ENCODE measurements at places on chromosomes 13 and 19.

DNA sequence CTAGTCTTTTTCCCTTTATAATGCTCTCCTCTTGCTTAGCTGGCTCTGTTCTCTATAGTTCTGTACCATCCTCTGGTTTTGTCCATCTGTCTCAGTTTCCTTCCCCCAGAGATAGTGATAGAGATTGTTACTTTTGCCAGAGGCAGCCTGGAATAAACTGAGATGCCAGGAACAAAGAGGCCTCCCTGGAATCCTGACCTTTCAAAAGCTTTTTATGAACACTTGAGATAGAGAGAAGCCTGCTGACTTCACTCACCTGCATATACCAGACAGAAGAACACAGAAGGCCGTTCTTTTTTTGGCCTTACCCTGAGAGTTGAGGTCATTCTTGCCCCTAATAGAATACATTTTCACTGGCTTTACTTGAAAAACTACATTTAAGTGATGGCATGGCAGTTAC, 150.2 kb downstream of the LHFPL6 start:
- no peak for DNase-seq

- DNase-seq, result no peak
Measured at GRCh38 chr19:50713556-50714236, 5.9 kb downstream of the SHANK1 start.

- DNase-seq, result no peak
Measured at GRCh38 chr19:50601407-50602088, 33.3 kb upstream of the LRRC4B start.

GRCh38 chr13:33645591-33646554, 172.1 kb upstream of the RFC3 start:
- no peak for DNase-seq

- no peak for DNase-seq
Measured at GRCh38 chr13:26229080-26229615, 7.0 kb upstream of the RNF6 start.

DNA sequence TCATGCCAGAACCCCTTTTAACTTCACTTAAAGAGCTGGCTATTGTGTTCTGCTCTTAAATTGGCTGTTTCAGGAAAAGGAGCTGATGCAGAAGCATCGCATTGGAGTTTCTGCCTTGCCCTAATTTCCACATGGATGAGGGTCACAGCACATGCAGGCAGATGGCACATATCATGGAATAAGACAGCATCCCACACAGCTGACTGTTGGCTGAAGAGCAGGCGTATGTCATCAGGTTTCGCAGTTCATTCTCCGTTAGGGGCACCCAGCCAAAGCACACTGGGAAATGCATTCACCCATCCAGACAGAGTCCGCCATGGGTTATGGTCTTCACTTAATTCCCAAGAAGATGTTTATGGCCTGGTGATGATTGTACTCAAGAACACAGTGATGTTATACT, 572.5 kb downstream of the LIG4 start:
- no peak for DNase-seq

- no peak for DNase-seq
Measured at GRCh38 chr19:937259-937694, 11.4 kb downstream of the ARID3A start.

DNA sequence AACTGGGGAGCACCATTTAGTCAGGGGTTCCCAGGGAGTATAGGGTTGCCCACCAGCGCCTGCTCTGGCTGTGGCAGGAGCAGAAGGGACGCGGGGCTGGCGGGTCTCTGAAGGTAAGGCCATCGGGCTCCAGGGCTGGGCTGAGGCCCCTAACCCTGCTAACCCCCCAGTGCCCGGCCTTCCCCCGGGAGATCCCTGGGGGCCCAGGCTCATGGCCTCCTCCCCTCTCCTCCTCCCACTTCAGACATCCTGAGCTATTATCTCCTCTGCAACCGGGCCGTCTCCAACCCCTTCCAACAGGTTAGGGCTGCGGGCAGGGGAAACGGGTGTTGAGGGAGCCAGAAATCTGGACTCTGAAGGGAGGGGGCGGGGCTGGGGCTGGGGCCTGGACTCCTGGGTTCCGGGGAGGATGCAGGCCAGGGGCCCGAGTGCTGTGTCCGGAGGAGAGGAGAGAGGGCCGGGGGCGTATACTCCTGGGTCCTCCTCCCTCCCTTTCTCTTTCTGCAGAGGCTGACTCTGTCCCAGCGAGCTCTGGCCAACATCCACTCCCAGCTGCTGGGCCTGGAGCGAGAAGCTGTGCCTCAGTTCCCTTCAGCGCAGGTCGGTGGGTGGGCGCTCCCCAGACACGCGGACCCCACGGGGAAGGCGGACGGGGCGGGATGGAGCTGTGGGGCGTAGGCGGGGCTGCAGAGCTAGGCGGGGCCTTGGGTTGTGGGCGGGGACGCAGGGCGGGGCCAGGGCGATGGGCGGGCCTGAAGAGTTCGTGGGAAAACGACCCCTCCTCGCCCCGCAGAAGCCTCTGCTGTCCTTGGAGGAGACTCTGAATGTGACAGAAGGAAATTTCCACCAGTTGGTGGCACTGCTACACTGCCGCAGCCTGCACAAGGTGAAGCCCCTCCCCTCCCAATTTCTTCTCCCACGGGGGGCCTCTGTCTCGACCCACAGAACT, 15.3 kb downstream of the TTYH1 start:
- DNase-seq, result no peak

- DNase-seq, result no peak
Measured at GRCh38 chr19:37452500-37453245, 14.6 kb downstream of the ZNF569 start.

- no peak for DNase-seq
Measured at GRCh38 chr13:23560571-23561089, 9.6 kb upstream of the TNFRSF19 start.

- no peak for DNase-seq
Measured at GRCh38 chr13:67740871-67741535, 510.9 kb upstream of the PCDH9 start.

Data from iPS DF 6.9 (cell line).